ENCODE measurements at places on chromosomes 2 and 18.

- peaks cover 20% of the 10 kb centered on the region for H3K4me1 ChIP-seq
- no peak overlapping the region for H3K27ac ChIP-seq
- H3K27me3 ChIP-seq: no peaks in the 10 kb centered on the region
- H3K36me3 ChIP-seq: no peaks in the 10 kb centered on the region
- no peak overlapping the region for H3K4me3 ChIP-seq
These were observed 84.1 kb downstream of the SMIM21 start for GRCh38 chr18:75343389-75343788.

DNA sequence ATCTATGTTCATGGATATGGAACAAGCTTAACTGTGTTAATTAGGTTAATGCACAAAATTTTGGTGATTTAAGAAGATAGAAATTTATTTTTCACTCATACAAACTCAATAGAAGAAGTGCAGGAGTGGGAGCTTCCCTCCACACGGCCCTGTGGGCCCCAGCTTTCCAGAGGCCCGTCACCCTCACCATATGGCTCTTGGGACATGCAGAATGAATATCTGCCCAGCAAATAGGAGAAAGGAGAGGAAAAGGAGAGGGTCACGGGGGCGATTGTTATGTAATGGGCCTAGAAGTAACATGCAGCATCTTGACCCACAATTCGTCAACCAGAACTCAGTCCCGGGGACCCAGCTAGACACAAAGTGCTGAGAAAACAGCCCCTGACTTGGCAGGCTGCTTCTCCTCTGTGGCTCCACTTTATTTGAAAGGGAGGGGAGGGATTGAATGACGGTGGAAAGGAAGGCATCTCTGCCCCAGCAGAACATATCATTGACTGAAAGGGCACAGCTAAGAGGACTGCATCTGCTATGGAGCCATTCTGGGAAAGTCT lies 648.2 kb upstream of the ID2 start:
- H3K27me3 ChIP-seq: no peaks in the 10 kb centered on the region
- H3K4me1 ChIP-seq: peaks cover 7% of the 10 kb centered on the region
- no peak overlapping the region for H3K27ac ChIP-seq

- no peaks in the 10 kb centered on the region for H3K36me3 ChIP-seq
- no peaks in the 10 kb centered on the region for H3K4me1 ChIP-seq
- H3K27ac ChIP-seq: no peak overlapping the region
- no peaks in the 10 kb centered on the region for H3K27me3 ChIP-seq
- no peak overlapping the region for H3K4me3 ChIP-seq
- no peak for DNase-seq
These were observed 865.5 kb downstream of the DSC3 start for GRCh38 chr18:30177056-30177455.

GRCh38 chr18:9688036-9688741 lies 19.9 kb upstream of the RAB31 start:
- H3K4me1 ChIP-seq: no peaks in the 10 kb centered on the region
- H3K4me3 ChIP-seq: no peak overlapping the region
- no peak for DNase-seq
- no peak overlapping the region for H3K27ac ChIP-seq
- H3K27me3 ChIP-seq: no peaks in the 10 kb centered on the region

DNA sequence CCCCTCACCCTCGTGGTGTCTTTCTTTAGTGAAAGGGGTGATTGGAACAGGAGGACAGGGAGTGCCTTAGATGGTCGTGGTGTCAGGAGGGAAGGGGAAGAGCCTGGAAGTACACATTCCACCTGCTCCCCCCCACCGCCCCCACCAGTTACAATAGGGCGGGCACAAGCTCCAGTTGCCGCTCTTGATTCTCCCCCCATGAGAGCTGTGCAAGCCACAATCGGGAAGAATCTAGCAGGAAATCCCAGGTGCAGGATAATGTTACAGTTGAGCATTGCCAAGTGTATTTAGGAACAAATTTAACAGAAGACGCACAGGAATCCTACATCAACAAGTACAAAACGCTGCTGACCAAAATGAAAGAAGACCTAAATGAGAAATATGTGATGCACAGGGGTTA lies 73.6 kb downstream of the ASAP2 start:
- no peak overlapping the region for H3K4me3 ChIP-seq
- no peak overlapping the region for H3K27ac ChIP-seq
- no peaks in the 10 kb centered on the region for H3K36me3 ChIP-seq
- H3K4me1 ChIP-seq: peaks cover 2% of the 10 kb centered on the region

- H3K4me1 ChIP-seq: peaks cover 5% of the 10 kb centered on the region
- no peaks in the 10 kb centered on the region for H3K36me3 ChIP-seq
- no peak overlapping the region for H3K4me3 ChIP-seq
These were observed 77.7 kb downstream of the GULP1 start for GRCh38 chr2:188369365-188369764.
